ENCODE measurements at places on chromosomes 11 and 22.

DNA sequence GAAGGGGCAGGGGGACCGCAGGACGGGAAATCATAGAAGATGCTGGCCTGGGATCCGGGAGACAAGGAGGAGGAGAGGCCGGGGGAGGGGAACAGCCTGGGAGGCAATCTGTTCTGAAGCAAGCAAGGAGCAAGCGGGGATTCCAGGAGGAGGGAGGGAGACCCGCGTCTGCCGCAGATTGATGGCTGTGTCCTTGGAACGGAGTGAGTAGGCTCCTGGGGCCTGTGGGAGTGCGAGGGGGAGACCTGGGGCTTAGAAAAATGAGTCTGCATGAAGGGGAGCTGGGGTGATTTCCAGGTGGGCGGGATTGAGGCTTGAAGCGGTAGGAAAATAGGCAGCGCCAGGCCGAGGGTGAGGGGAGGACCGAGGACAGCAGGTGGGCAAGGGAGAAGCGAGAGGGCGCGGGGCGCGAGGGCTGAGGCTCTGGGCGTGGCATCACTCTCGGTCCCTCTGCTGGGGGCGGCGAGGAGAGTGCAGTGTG lies 1.6 kb upstream of the LRRC55 start:
- no peak for DNase-seq

- DNase-seq: no peak
Observed at GRCh38 chr11:64842851-64843685, 1.4 kb downstream of the CDC42BPG start.

DNA sequence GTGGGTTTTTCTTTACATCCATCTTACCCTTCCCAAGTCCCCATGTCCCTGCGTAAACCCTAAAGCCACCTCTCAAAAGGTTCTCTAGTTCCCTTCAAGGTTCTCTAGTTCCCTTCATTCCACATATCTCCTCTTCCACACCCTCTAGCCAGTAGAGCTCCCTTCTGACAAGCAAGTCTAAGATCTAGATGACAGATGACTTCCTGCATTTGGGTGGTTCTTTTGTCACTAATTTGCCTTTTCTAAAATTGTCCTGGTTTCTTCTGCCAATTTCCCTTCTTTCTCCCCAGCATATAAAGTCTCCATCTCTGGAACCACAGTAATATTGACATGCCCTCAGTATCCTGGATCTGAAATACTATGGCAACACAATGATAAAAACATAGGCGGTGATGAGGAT lies 7.8 kb downstream of the CD3E start:
- DNase-seq: no peak

GRCh38 chr11:78268591-78269410 lies 80.1 kb downstream of the USP35 start:
- DNase-seq: peak; percentile 47

- DNase-seq: peak; percentile 75
Observed at GRCh38 chr11:124536520-124536919, 6.9 kb downstream of the OR8B12 start.

GRCh38 chr11:119571311-119571710 lies 148.3 kb upstream of the THY1 start:
- DNase-seq: no peak
